GM19239 (cell line): ENCODE measurements at places on chromosomes 11 and 22.

DNA sequence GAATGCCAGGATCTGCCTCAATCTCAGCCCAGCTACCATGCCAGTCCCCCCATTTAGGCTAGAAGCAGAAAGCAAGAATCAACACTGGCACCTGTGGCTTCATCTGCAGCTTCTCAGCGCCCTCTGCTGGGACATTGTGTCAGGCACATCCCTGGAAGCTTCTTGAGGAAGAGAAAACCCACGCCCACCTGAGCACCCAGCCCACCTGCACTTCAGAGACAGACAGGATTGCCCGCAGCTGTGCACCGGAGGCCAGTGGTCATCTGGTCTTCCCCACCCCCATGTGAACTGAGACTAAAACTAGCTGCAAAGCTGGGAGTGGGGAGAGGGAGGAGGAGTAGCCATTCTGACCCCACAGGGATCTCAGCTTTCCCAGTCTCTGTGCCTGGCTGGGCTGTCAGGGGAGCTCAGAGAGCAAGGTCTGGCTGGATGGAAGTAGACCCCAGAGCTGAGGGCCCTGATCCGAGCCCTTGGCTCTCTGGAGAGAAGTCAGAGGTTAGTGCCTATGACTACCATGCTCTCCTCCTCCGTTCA, 66.8 kb downstream of the FEZ1 start:
- peak; percentile 49 for DNase-seq

- DNase-seq: no peak
These were observed 539.2 kb downstream of the NTM start for GRCh38 chr11:131909426-131910177.

- no peak for DNase-seq
These were observed 25.0 kb upstream of the TMPRSS5 start for GRCh38 chr11:113730887-113731726.

DNA sequence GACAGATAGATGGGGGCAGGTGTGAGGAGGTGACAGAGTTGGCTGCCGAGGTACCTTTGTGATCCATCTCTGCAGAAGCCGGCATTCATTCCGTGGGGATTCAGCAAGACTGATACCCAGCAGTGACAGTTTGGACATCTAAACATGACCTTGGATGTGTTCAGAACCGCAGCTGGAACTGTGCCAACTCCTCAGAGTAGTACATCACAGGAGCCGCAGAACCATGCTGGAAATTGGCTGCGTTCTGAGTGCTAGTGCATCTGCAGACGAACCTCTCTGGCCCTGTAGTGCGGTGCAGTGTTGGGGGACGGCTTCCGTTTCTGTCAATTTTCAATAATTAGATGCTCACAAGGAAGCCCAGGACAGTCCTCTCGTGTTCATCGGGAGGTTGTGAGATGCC, 772.1 kb downstream of the NTM start:
- no peak for DNase-seq

GRCh38 chr11:119459293-119459976, 36.5 kb upstream of the THY1 start:
- no peak for DNase-seq

GRCh38 chr11:65242389-65242788, 19.4 kb upstream of the POLA2 start:
- DNase-seq: no peak

GRCh38 chr11:70372076-70372475, 26.3 kb upstream of the CTTN start:
- no peak for DNase-seq

GRCh38 chr22:37768273-37768672, 39.5 kb upstream of the GCAT start:
- DNase-seq: no peak
